Stimulated activated CD4-positive, alpha-beta T cell treated with anti-CD3 and anti-CD28 coated beads, Interleukin-12 subunit alpha, Interleukin-12 subunit beta, amount 100 ng/mL, for 48 hours (primary cell): ENCODE measurements at places on chromosomes 12 and 14.

GRCh38 chr12:9198012-9198411 is 10.2 kb downstream of the PZP start:
- DNase-seq, result no peak

DNA sequence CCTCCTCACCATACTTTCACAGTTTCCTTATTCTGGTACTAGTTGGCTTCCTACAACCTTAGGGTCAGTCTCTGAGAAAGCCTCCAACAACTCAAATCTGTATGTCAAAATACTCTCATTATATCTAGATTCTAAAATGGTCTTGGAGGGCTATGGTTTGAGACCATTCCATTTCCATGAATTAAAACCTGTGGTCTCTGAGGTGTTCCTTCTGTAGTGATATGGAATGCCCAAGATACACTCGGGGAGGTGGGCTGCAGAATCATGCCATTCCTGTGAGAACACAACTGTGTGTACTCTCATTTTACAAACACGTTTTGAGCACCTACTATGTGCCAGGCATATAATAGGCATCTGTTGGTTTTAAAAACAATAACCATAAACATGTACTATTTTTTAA is 74.0 kb downstream of the FERMT2 start:
- no peak for DNase-seq

- DNase-seq, result no peak
Measured at GRCh38 chr12:104166465-104166864, 28.5 kb upstream of the NFYB start.

- no peak for DNase-seq
Measured at GRCh38 chr14:69760810-69761209, 6.1 kb upstream of the SRSF5 start.

GRCh38 chr12:128583453-128583852 is 240.3 kb downstream of the SLC15A4 start:
- no peak for DNase-seq

DNA sequence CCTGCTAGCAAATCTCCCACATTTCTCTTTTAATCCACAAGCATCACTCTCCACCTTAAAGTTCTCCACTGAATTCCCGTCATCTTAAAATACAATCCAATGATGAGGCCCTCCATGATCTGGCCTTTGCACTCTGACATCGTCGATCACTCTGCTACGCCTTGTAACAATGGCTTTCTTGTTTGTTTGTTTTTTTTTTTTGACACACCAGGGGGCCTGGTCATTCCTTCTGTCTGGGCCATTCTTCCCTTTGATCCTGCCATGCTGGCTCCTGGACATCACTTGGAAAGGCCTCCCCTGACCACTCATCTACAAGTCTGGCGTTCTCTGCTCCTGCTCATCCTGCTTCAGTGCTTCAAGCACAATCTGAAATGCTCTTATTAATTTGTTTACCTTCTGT is 233.5 kb downstream of the PPM1H start:
- DNase-seq, result no peak

GRCh38 chr14:71238835-71239234 is 331.6 kb downstream of the PCNX1 start:
- DNase-seq, result no peak

DNA sequence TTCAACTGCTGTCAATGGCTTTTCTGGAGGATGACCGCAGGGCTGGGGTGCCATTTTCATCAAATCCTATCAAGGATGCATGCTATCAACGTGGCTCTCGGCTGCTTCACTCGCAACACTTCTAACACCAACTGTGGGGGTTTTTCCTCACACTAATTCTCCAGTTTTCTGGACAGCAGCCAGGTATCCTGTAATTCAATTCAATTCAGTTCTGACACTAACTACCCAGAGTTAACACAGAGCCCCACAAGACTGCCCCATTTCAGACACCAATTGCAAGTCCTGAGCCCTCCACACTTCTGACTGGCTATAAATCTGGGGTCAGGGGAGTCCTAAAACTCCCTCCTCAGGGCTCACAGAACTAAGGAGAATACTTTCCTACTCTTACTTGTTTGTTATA is 55.3 kb upstream of the TMCC3 start:
- no peak for DNase-seq

GRCh38 chr12:54497883-54498282 is 331 bp downstream of the NCKAP1L start:
- DNase-seq, result no peak

- no peak for DNase-seq
Measured at GRCh38 chr12:30769802-30770201, 15.1 kb upstream of the CAPRIN2 start.

DNA sequence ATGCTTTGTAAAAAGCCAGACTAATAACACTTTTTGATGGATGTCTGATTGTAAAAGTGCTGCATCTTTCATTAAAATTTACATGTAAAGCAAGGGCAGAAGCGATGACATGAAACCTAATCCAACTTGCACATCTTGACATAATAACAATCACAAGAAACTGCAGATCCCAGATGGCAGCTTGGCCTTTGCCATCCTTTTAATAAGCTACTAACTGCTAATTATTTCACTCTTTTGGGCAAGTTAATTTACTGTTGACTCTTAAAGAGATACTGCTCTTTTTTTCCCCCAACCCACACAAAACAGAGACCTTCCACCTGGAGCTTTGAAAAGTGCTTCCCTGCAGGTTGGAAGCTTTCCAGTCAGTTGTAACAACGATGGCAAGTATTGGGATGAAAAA is 137.5 kb downstream of the NRXN3 start:
- no peak for DNase-seq

DNA sequence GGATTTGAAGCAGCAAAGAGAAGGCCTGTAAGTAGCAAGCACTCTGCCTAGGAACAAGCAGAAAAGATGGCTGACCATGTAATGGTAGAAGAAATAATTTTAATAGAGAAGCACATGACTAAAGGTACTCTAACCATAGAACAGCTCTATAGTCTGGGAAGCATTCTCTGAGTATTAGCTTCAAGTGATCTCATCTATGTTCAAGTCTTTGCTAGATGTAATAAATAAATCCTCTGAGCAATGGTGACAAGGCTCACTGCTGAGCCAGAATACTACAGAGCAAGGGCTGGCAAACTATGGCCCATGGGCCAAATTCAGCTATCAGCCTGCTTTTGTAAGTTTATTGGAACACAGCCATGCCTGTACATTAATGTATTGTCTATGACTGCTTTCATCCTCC is 84.8 kb downstream of the PEBP1 start:
- no peak for DNase-seq

DNA sequence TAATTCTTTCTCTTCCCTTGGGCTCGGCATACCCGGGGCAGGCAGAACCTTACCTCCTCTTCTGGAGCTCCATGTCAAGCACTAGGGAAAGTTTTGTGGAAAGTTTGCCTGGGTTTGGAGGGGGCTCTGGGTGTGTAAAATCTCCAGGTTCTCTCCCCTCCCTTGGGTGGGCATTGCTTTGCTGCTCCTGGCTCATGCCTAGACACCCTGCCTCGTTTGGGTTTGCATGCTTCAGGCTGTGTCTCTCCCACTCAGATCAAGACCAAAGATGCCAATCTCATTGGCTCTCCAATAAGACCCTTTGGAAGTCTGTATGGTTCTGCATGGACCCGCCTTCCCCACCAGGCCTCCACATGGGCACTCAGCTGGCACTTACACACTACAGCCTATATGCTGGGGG is 6.2 kb upstream of the KRT2 start:
- no peak for DNase-seq

- DNase-seq, result no peak
Measured at GRCh38 chr14:85529803-85530574, at the start of gene FLRT2. Gene FLRT2, plus strand, starts transcription at chr14:85530144. Its CDS starts 91,371 bp downstream, at chr14:85621515.

GRCh38 chr14:71235875-71236274 is 328.6 kb downstream of the PCNX1 start:
- no peak for DNase-seq

GRCh38 chr12:40015345-40015744 is 90.5 kb downstream of the SLC2A13 start:
- no peak for DNase-seq
